ENCODE measurements at places on chromosomes 4 and X. TPM values are rescaled to one million over a fixed set of nuclear protein-coding genes. Genes with fewer than 3 reads are reported as not detected.

GRCh38 chrX:145405012-145405411 lies 157.7 kb downstream of the SPANXN1 start:
- peak; percentile 0 for DNase-seq
- no peaks in the 10 kb centered on the region for H3K36me3 ChIP-seq
- no peak overlapping the region for H3K27ac ChIP-seq

DNA sequence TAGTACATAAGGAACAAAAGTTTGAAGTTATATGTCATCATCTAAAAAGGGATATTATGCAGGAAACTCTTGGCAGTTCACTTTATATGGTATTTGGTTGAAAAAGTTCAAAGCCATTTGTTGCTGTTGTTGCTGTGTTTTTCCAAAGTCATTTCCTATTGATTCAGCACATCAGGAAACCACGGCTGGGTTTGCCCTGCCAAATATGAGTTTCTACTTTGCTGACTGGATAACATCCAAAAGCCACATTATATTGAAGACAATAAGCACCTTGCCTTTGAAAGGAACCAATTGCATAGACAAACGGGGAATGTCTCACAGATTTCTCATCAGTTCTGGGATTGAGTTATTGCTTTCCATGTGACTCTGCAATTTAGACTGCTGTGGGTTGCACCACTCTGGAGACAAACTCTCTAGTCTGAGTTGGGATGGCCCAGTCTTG lies 206.1 kb downstream of the SLC39A8 start:
- no peaks in the 10 kb centered on the region for H3K36me3 ChIP-seq
- no peaks in the 10 kb centered on the region for H3K4me1 ChIP-seq
- DNase-seq: no peak
- H3K27ac ChIP-seq: no peak overlapping the region
- H3K4me3 ChIP-seq: no peak overlapping the region

- H3K36me3 ChIP-seq: no peaks in the 10 kb centered on the region
- H3K27me3 ChIP-seq: no peaks in the 10 kb centered on the region
- no peak for DNase-seq
- no peaks in the 10 kb centered on the region for H3K4me1 ChIP-seq
- H3K27ac ChIP-seq: no peak overlapping the region
Measured at GRCh38 chrX:33808636-33809035, 323.5 kb downstream of the FAM47A start.

DNA sequence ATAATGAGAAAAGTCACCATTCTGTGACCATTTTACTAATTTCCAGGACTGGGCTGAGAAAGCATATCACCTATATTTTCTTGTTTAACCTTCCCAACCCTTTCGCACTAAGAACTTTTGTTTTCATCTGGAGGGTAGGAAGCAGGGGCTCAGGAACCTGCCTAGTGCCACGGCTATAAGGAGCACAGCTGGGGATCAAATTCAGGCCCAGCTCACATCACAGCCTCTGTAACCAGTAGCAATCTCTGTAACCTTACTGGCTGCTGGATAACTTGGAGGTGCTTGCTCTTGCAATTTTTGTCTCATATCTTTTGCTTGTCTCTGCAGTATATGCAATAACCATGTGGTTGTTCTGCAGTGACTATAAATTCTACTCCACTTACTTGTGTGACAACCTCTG lies 76.7 kb upstream of the PLAC1 start:
- no peak for DNase-seq
- no peaks in the 10 kb centered on the region for H3K4me1 ChIP-seq
- H3K27ac ChIP-seq: no peak overlapping the region

GRCh38 chr4:181504924-181505323 lies 738.3 kb upstream of the TENM3 start:
- no peak overlapping the region for H3K27ac ChIP-seq
- no peaks in the 10 kb centered on the region for H3K27me3 ChIP-seq
- no peak for DNase-seq
- H3K4me1 ChIP-seq: no peaks in the 10 kb centered on the region
- H3K36me3 ChIP-seq: no peaks in the 10 kb centered on the region

DNA sequence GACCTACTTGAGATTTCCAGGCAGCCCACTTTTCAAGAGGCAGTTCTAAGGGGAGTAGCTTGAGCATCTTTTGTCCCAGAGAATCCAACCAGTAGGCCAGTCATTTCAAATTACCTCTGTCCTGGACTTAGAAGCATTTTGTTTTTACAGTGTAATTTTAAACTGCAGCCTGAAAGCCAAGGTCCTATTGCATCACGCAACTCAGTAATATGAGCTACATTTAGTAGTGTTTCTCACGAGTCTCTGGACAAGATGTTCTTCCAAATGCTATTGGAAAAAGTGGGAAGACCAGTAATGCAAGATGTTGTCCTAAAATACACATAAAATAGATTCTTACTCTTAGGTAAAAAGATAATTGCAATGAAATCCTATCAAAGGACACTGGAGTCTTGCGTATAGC lies 182.5 kb upstream of the ARX start:
- H3K36me3 ChIP-seq: no peaks in the 10 kb centered on the region
- H3K4me3 ChIP-seq: no peak overlapping the region
- no peak overlapping the region for H3K27ac ChIP-seq
- no peaks in the 10 kb centered on the region for H3K27me3 ChIP-seq
- no peaks in the 10 kb centered on the region for H3K4me1 ChIP-seq

GRCh38 chr4:142846108-142846728 lies at the start of gene INPP4B:
Gene INPP4B (minus strand): TSS chr4:142846301.
- peak within 1 kb of the TSS; percentile 73 for H3K4me3 ChIP-seq
- DNase-seq: peak; percentile 56
- no peaks in the 10 kb centered on the region for H3K36me3 ChIP-seq
- H3K4me1 ChIP-seq: peaks cover 7% of the 10 kb centered on the region
- H3K27me3 ChIP-seq: no peaks in the 10 kb centered on the region
- no peak within 1 kb of the TSS for H3K27ac ChIP-seq

DNA sequence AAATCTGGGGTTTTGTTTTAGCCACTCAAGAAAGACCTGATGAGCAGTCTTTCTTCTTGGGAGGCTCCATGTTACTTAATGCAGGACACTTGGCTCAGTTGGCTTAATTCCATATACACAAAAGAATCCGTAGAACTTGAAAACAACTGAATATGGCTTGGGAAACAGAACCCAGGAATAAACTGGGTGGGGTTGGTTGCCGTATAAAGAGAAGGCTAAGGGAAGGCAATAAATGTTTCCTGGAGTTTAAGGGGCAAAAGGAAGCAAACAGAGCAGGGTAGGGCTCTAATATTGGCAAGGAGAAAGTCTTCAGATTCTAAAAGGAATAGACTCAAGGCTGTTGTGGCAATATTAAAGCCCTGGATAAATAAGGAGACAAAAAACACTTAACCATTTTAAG lies 8.4 kb downstream of the TNMD start:
- H3K27me3 ChIP-seq: no peaks in the 10 kb centered on the region
- H3K4me1 ChIP-seq: no peaks in the 10 kb centered on the region
- no peak overlapping the region for H3K27ac ChIP-seq
- no peak overlapping the region for H3K4me3 ChIP-seq
- H3K36me3 ChIP-seq: no peaks in the 10 kb centered on the region

GRCh38 chr4:41232406-41232805 lies 18.1 kb upstream of the APBB2 start:
- H3K27ac ChIP-seq: no peak overlapping the region
- H3K36me3 ChIP-seq: no peaks in the 10 kb centered on the region
- H3K27me3 ChIP-seq: no peaks in the 10 kb centered on the region
- no peak overlapping the region for H3K4me3 ChIP-seq
- H3K4me1 ChIP-seq: no peaks in the 10 kb centered on the region

- DNase-seq: no peak
- H3K27ac ChIP-seq: no peak overlapping the region
- no peaks in the 10 kb centered on the region for H3K36me3 ChIP-seq
- no peak overlapping the region for H3K4me3 ChIP-seq
Measured at GRCh38 chr4:52592287-52592686, 66.8 kb downstream of the USP46 start.

DNA sequence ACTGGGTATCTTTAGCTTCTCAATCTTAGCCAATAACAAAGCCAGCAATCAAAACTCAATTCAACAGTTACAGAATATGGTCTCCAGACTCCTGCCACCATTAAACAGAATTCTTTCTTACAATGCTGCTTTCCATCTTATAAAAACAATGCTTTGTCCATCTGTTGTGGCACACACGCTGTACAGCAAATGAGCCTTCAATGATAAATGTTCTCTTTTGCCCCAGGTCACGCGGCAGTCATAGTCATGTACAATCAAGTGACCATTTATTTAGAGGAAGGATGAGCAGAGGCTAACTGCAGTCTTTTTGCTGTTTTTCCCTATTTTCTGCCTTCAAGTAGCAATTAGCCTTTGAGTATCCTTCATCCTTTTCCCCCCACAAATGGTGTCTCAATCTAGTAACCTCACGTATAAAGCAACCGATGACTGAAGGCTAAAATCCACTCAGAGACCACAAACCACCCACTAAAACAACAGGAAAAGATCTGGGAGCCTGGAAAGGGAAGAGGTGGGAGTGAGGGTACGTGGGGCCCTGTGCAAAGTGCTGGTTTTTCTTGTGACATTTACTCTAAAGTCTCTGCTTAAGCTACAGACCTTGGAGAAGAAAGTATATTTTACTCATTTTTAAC lies 24.4 kb downstream of the TRIM2 start:
- peaks cover 7% of the 10 kb centered on the region for H3K27me3 ChIP-seq
- DNase-seq: no peak
- H3K36me3 ChIP-seq: no peaks in the 10 kb centered on the region
- peaks cover 11% of the 10 kb centered on the region for H3K4me1 ChIP-seq

DNA sequence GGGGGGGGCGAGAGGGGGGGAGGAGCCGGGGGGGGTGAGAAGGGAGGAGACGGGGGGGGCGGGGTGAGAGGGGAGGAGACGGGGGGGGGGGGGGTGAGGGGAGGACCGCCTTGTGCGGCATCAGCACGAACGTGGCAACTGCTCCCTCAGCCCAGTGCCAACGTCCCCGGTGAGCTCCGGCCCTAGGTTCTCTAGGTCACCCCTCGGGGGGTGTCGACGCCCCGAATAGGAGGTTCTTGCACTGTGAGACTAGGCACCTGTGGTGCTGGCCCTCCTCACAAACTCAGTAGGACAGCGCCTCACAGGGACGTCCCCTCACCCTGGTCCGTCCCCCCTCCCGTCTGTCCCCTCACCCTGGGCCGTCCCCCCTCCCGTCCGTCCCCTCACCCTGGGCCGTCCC lies 21.5 kb upstream of the GTPBP6 start:
- DNase-seq: no peak
- H3K27ac ChIP-seq: no peak overlapping the region
- H3K4me3 ChIP-seq: no peak overlapping the region
- no peaks in the 10 kb centered on the region for H3K27me3 ChIP-seq

GRCh38 chr4:158015241-158015640 lies 157.6 kb downstream of the GASK1B start:
- H3K36me3 ChIP-seq: no peaks in the 10 kb centered on the region
- H3K4me3 ChIP-seq: no peak overlapping the region
- no peaks in the 10 kb centered on the region for H3K4me1 ChIP-seq
- DNase-seq: no peak
- H3K27ac ChIP-seq: no peak overlapping the region

DNA sequence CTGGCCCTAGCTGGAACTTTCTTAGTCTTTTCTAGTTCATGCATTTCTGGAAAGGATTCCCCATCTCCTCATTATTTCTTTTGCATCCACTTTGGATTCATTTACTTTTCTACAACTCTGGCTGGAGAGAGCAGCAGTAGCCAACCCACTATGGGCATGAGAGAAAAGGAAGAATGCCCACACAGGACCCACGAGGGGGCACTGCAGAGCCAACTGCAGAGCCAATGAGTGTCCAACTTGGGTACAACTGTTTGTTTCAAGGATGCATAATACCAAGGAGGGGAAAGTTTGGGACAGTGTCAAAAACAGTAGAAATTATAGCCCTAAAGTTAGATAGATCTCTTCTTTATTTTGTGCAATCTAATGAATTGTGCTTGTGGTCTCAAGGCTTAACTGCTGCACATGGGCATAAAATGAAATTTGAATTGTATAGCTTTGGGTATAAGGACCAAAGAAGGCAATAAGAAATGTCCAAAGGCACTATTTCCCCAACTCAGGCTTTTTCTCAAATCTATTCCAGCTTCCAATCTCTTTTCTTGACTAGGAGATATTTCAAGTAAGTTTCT lies 230.6 kb downstream of the NSUN7 start:
- H3K27me3 ChIP-seq: no peaks in the 10 kb centered on the region
- no peaks in the 10 kb centered on the region for H3K36me3 ChIP-seq

GRCh38 chrX:17944833-17945497 lies 83.9 kb upstream of the RAI2 start:
- DNase-seq: peak; percentile 11
- no peaks in the 10 kb centered on the region for H3K27me3 ChIP-seq
- no peak overlapping the region for H3K4me3 ChIP-seq
- no peaks in the 10 kb centered on the region for H3K4me1 ChIP-seq

- H3K27ac ChIP-seq: no peak overlapping the region
- no peak overlapping the region for H3K4me3 ChIP-seq
- H3K36me3 ChIP-seq: no peaks in the 10 kb centered on the region
- H3K4me1 ChIP-seq: no peaks in the 10 kb centered on the region
- no peaks in the 10 kb centered on the region for H3K27me3 ChIP-seq
Measured at GRCh38 chr4:14771504-14772175, 230.6 kb upstream of the CPEB2 start.

DNA sequence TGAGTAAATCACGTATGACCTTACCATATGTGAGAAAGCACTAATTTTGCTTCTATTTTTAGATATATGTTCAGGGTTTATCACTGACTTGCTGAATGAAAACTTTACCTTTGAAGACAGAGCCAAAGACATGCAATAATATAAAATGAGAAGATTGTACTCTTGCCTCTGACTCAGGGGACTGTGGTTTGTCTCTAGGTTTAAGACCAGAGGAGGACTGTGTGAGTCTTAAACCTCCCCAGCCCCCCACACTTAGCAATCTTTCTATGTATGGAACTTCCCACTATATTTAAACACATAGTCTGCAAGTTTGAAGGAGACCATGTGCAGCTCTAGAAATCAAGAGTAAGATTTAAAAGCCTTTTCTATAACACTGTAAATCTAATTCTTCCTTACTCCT lies 368.7 kb upstream of the FAM241A start:
- H3K4me3 ChIP-seq: no peak overlapping the region
- no peaks in the 10 kb centered on the region for H3K4me1 ChIP-seq
- H3K36me3 ChIP-seq: no peaks in the 10 kb centered on the region
- DNase-seq: no peak
- H3K27ac ChIP-seq: no peak overlapping the region

The GRIA3 gene
- 0.61 TPM for total RNA-seq

The UGT2B28 gene
- 0.05 TPM for total RNA-seq

The GAGE12J gene
- not detected for total RNA-seq

The MID1IP1 gene
- 17.4 TPM for total RNA-seq

The CT47B1 gene
- not detected for total RNA-seq

The MAGT1 gene
- total RNA-seq: 33.1 TPM

The SNX12 gene
- 29.7 TPM for total RNA-seq

Data from thymus (tissue), 14 donors.